ENCODE measurements at places on chromosomes 16 and 17. TPM values are rescaled to one million over a fixed set of nuclear protein-coding genes. Genes with fewer than 3 reads are reported as not detected.

ZNF423 gene
- 8.8 TPM for total RNA-seq

KCNJ18 gene
- not detected for total RNA-seq

TSNAXIP1 gene
- total RNA-seq: 0.41 TPM

CCR7 gene
- not detected for total RNA-seq

COPZ2 gene
- total RNA-seq: 52.9 TPM

ABI3 gene
- total RNA-seq: 6.3 TPM

CFAP97D1 gene
- total RNA-seq: not detected

HOXB1 gene
- not detected for total RNA-seq

SCARF1 gene
- 12.4 TPM for total RNA-seq

GRCh38 chr16:67807148-67807682, 526 bp downstream of the TSNAXIP1 start:
- DNase-seq: no peak

GRCh38 chr16:85048921-85049562, 21.4 kb downstream of the KIAA0513 start:
- DNase-seq: no peak

GRCh38 chr16:8955828-8956227, 7.9 kb downstream of the USP7 start:
- no peak for DNase-seq

GRCh38 chr17:13036751-13037150, 18.9 kb upstream of the ELAC2 start:
- DNase-seq: no peak

GRCh38 chr17:16281351-16281750, 64.3 kb downstream of the PIGL start:
- DNase-seq: no peak

- DNase-seq: no peak
Measured at GRCh38 chr17:79487149-79487548, 123.7 kb downstream of the RBFOX3 start.

DNA sequence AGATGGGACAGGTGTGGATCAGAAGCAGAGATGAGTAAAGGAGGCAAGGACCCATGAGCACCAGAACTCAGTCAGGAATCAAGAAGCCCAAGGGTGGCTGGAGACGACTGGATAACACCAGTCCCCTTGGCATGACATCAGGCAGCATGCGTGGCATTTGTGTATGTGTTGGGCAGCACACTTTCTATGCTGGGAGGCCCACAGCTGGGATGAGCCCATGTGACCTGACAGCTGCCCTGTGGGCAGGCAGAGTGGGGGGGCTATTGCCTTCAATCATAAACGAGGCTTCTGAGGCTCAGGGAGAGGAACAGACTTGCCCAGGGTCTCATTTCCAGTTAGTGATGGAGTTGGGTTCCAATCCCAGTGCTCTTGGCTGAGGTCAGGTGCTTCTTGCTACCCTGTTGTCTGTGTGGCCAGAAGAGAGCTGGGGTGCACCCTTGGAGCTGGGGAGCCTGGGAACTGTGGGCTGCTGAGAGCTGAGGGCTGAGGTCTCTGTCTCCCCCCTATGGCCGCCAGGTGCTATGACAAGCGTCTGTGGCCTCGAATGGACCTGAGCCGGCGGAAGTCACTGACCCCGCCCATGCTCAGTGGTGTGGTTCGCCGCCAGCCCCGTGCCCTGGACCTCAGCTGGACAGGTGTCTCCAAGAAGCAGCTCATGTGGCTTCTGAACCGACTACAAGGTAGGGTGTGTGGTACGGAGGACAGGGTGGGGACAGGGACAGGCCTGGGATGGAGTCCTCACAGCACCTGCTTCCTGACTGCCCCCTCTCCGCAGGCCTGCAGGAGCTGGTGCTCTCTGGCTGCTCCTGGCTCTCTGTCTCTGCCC, 7.1 kb upstream of the ORAI3 start:
- DNase-seq: peak; percentile 91

All from Right ventricle myocardium inferior (tissue), 1 donor.